ENCODE measurements at places on chromosomes 5 and 9. TPM values are rescaled to one million over a fixed set of nuclear protein-coding genes. Genes with fewer than 3 reads are reported as not detected.
A peak's percentile ranks its signal among the peaks of the same experiment; 100 is the strongest.

Gene CMBL
- 15.9 TPM for total RNA-seq

Gene TXNDC8
- total RNA-seq: not detected

Gene PFN3
- not detected for total RNA-seq

Gene FRRS1L
- total RNA-seq: not detected

Gene FCN2
- total RNA-seq: not detected

Gene FOXD4L5
- 0.42 TPM for total RNA-seq

Gene ARHGEF37
- total RNA-seq: 7.1 TPM

Gene RNF180
- total RNA-seq: 5.6 TPM

Gene CERCAM
- 46.8 TPM for total RNA-seq

Gene ITK
- total RNA-seq: not detected

Gene NOXA1
- total RNA-seq: 0.91 TPM

Gene RNF183
- not detected for total RNA-seq

GRCh38 chr5:172743112-172743959 is 27.7 kb downstream of the DUSP1 start:
- H3K4me3 ChIP-seq: no peak overlapping the region
- peaks cover 8% of the 10 kb centered on the region for H3K4me1 ChIP-seq
- H3K27ac ChIP-seq: no peak overlapping the region
- DNase-seq: peak; percentile 19
- H3K27me3 ChIP-seq: no peaks in the 10 kb centered on the region

- H3K4me1 ChIP-seq: peaks cover 11% of the 10 kb centered on the region
- H3K27me3 ChIP-seq: no peaks in the 10 kb centered on the region
- H3K36me3 ChIP-seq: no peaks in the 10 kb centered on the region
- H3K27ac ChIP-seq: no peak overlapping the region
Observed at GRCh38 chr5:127026166-127026565, 4.2 kb downstream of the MARCHF3 start.

DNA sequence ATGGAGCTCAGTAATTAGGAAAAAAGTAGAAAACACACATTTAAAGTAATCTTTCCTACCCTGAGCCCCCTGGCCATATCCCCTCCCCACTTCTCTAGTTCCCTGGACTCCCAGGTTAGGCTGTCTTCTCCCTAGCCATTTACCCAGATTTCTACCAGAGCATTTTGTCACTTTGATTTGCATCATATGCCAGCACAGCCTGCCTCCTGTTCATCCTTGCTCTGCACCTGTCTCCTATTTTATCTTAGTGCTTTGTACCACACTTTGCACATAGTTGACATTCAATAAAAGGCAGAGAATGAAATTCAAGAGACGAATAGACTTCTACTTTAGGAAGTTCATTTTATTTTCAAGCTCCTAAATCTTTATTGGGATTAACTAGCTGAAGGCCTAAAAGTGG is 344.5 kb downstream of the EBF1 start:
- H3K27me3 ChIP-seq: no peaks in the 10 kb centered on the region
- H3K4me1 ChIP-seq: no peaks in the 10 kb centered on the region
- H3K36me3 ChIP-seq: no peaks in the 10 kb centered on the region

GRCh38 chr9:2645569-2645968 is 24.0 kb downstream of the VLDLR start:
- H3K4me3 ChIP-seq: no peak overlapping the region
- H3K27ac ChIP-seq: no peak overlapping the region
- no peaks in the 10 kb centered on the region for H3K27me3 ChIP-seq
- no peaks in the 10 kb centered on the region for H3K4me1 ChIP-seq

GRCh38 chr9:128715436-128715750 is 8.5 kb downstream of the ZDHHC12 start:
- DNase-seq: no peak
- no peak overlapping the region for H3K27ac ChIP-seq
- no peaks in the 10 kb centered on the region for H3K27me3 ChIP-seq
- H3K36me3 ChIP-seq: peaks cover under 1% of the 10 kb centered on the region

- peaks cover 3% of the 10 kb centered on the region for H3K4me1 ChIP-seq
- no peak overlapping the region for H3K27ac ChIP-seq
- no peak for DNase-seq
- H3K27me3 ChIP-seq: no peaks in the 10 kb centered on the region
- H3K36me3 ChIP-seq: no peaks in the 10 kb centered on the region
Observed at GRCh38 chr5:41863871-41864486, 6.2 kb downstream of the OXCT1 start.

DNA sequence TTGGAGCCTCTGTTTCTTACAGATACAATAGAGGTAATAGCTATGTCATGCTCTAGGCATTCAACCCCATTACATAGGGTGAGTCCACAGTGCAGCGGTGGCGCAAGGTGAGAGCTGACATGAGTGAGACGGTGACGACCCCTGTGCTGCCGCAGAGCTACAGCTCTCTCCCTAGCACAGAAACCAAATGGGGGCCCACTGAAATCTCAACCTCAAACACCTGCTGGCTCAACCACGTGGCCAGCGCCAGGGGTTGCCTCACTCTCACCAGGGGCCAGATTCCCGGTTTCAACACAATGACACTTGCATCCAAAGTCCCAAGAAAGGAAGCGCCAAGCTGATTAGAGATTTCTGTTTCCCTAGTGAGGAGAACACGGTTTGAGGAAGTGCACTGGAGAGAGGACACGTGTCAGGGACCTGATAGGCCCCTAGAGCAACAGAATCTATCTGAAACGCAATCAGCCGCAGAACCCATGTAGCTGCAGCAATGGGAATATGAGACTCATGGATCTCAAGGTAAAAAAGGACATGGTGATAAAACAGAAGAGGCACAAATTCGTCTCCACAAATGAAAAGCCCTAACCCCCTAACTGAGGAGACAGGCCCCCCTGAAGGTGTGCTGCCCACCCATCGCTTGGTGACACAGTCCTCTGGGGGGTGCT is 114.3 kb downstream of the CRB2 start:
- no peak overlapping the region for H3K27ac ChIP-seq
- H3K4me3 ChIP-seq: no peak overlapping the region
- no peaks in the 10 kb centered on the region for H3K4me1 ChIP-seq
- H3K36me3 ChIP-seq: no peaks in the 10 kb centered on the region

- peaks cover 10% of the 10 kb centered on the region for H3K27me3 ChIP-seq
- no peak overlapping the region for H3K4me3 ChIP-seq
- no peak overlapping the region for H3K27ac ChIP-seq
- H3K36me3 ChIP-seq: no peaks in the 10 kb centered on the region
- H3K4me1 ChIP-seq: no peaks in the 10 kb centered on the region
Observed at GRCh38 chr9:69768716-69769115, 8.9 kb upstream of the PTAR1 start.

- peak; percentile 97 for DNase-seq
- peaks cover 26% of the 10 kb centered on the region for H3K4me1 ChIP-seq
- H3K27me3 ChIP-seq: no peaks in the 10 kb centered on the region
- peak overlapping the region; percentile 96 for H3K27ac ChIP-seq
Observed at GRCh38 chr9:22117511-22118384, 108.6 kb upstream of the CDKN2B start.

- no peaks in the 10 kb centered on the region for H3K36me3 ChIP-seq
- no peak overlapping the region for H3K27ac ChIP-seq
- H3K4me1 ChIP-seq: no peaks in the 10 kb centered on the region
- H3K4me3 ChIP-seq: no peak overlapping the region
- DNase-seq: no peak
Observed at GRCh38 chr5:123266365-123266764, 156.8 kb downstream of the CEP120 start.

DNA sequence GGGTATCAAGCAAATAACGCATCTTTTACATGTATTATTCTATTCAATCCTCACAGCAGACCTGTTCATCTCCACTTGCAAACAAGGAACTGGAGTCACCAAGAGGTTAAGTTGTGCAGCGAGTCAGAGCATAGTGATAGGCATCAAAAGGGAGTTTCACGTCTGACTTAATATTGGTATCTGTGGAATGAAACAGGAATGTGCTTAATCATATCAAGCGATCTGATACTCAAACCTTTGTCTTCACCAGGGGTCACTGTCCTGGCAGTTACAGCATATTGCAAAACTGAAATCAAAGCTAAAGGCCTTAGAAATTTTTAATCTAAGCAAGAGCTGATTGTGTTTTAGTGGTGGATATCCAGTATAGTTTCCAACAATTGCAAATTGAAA is 271.6 kb downstream of the PLK2 start:
- peak overlapping the region; percentile 39 for H3K27ac ChIP-seq
- H3K4me1 ChIP-seq: peaks cover 18% of the 10 kb centered on the region
- DNase-seq: peak; percentile 75

- DNase-seq: no peak
- no peaks in the 10 kb centered on the region for H3K36me3 ChIP-seq
- H3K4me1 ChIP-seq: peaks cover 6% of the 10 kb centered on the region
- H3K27me3 ChIP-seq: no peaks in the 10 kb centered on the region
- H3K27ac ChIP-seq: no peak overlapping the region
Observed at GRCh38 chr5:72519111-72519510, 11.9 kb upstream of the ZNF366 start.

GRCh38 chr9:96219026-96219899 is 82.7 kb downstream of the HSD17B3 start:
- DNase-seq: peak; percentile 18
- H3K4me3 ChIP-seq: no peak overlapping the region
- no peak overlapping the region for H3K27ac ChIP-seq
- peaks cover 20% of the 10 kb centered on the region for H3K27me3 ChIP-seq
- peaks cover 7% of the 10 kb centered on the region for H3K4me1 ChIP-seq

DNA sequence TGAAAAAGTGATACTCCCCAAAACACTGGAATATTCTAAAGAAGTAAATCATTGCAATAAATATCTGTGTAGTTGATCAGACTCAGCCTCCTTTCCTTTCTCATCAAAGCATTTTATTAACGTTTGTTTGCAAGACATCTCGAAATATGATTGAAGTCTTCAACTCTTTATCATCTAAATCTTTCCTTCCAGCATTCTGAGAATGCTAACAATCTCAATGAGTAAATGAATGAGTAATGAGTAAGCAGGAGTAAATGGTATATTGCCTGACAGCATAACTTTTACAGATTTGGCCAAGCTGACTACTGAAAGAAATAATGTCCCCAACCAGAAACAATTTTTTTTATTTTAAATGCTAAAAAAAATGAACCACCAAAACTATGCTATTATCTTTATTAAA is 157.1 kb downstream of the SLCO4C1 start:
- no peak for DNase-seq
- H3K4me1 ChIP-seq: no peaks in the 10 kb centered on the region
- H3K27me3 ChIP-seq: no peaks in the 10 kb centered on the region
- no peak overlapping the region for H3K4me3 ChIP-seq
- H3K36me3 ChIP-seq: no peaks in the 10 kb centered on the region

GRCh38 chr5:84384604-84385575 is at the start of gene EDIL3:
Gene EDIL3 (minus strand): TSS chr5:84384880. CDS start chr5:84384374, 506 bp downstream.
- DNase-seq: peak; percentile 63
- H3K4me1 ChIP-seq: peaks cover 19% of the 10 kb centered on the region
- H3K27ac ChIP-seq: peak within 1 kb of the TSS; percentile 1
- H3K27me3 ChIP-seq: no peaks in the 10 kb centered on the region
- no peaks in the 10 kb centered on the region for H3K36me3 ChIP-seq

- H3K36me3 ChIP-seq: no peaks in the 10 kb centered on the region
- no peak overlapping the region for H3K4me3 ChIP-seq
- H3K4me1 ChIP-seq: peaks cover 25% of the 10 kb centered on the region
- peaks cover 6% of the 10 kb centered on the region for H3K27me3 ChIP-seq
- no peak overlapping the region for H3K27ac ChIP-seq
- no peak for DNase-seq
Observed at GRCh38 chr5:150139334-150139733, 16.3 kb downstream of the PDGFRB start.

- no peak overlapping the region for H3K27ac ChIP-seq
- H3K27me3 ChIP-seq: no peaks in the 10 kb centered on the region
- no peak for DNase-seq
- H3K36me3 ChIP-seq: no peaks in the 10 kb centered on the region
- no peak overlapping the region for H3K4me3 ChIP-seq
- H3K4me1 ChIP-seq: no peaks in the 10 kb centered on the region
Observed at GRCh38 chr9:88653911-88654310, 118.9 kb downstream of the NXNL2 start.

GRCh38 chr9:111821006-111821528 is 26.3 kb upstream of the SHOC1 start:
- H3K4me1 ChIP-seq: no peaks in the 10 kb centered on the region
- no peak overlapping the region for H3K4me3 ChIP-seq
- no peaks in the 10 kb centered on the region for H3K36me3 ChIP-seq
- no peak overlapping the region for H3K27ac ChIP-seq
- no peak for DNase-seq

DNA sequence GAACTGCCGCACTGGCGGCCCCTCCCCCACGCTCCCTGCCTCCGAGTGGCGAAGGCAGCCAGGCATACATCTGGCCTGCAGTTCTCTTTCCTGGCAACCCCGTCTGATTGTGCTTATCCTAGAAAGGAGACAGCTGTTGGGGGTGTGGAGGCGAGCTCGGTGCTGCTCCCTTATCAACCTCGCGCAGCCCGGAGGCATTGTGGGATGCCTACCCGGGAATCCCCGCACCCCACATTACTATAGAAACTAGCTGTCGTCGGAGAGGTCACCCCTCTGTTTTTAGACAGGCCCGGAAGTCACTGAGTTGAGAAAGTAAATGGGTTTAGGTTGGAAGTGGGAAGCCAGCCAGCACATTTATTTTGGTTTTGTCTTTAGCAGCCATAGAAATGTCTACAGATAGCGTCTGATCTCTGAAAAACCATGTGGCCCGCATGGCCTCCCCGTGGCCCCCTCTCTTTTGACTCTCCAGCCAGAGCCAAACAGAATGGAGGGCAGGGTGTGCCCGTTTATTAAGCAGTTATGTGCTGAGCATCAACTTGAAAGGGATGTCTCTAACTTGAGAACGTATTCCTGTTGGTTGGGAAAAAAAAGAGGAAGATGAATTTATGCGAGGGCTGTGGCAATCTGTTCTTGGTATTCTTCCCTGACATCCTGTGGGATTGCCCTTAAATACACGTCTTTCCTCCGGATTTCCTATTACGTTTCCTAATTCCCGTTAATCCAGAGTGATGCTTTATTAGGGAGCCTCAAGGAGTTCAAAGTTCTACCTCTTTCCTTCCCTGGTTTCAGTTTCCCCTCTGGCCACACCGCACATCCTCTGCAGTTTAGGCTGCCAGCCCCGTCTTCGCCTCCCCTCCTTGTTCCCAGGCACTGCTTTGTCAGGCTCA is 3.9 kb downstream of the STC2 start:
- no peak overlapping the region for H3K4me3 ChIP-seq
- H3K27me3 ChIP-seq: no peaks in the 10 kb centered on the region
- H3K4me1 ChIP-seq: peaks cover 34% of the 10 kb centered on the region
- H3K27ac ChIP-seq: peak overlapping the region; percentile 87
- peak; percentile 42 for DNase-seq

- no peak overlapping the region for H3K4me3 ChIP-seq
- DNase-seq: no peak
- peaks cover 14% of the 10 kb centered on the region for H3K4me1 ChIP-seq
- H3K36me3 ChIP-seq: no peaks in the 10 kb centered on the region
- no peak overlapping the region for H3K27ac ChIP-seq
- no peaks in the 10 kb centered on the region for H3K27me3 ChIP-seq
Observed at GRCh38 chr9:111704503-111704902, 43.1 kb downstream of the GNG10 start.

DNA sequence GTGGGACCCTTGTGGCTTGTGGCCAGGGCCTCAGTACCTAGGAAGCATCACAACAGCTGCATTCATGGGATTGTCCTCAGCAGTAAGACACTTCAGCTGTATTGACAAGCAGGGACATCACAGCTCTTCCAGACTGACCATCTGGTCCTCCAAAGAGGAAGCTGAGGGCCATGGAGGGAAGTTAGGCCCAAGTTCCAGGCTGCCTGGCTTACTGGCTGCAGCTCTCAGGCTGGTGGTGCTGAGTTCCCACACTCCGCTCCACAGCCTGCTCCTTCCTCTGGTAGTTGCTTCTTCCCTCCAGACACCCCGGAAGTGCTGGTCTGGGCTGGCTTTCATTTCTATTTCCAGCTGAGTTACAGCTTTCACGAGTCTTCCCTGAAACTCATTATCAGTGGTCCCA is 5.7 kb upstream of the STING1 start:
- H3K27ac ChIP-seq: no peak overlapping the region
- H3K36me3 ChIP-seq: no peaks in the 10 kb centered on the region
- peaks cover 7% of the 10 kb centered on the region for H3K4me1 ChIP-seq

Measured in endothelial cell of umbilical vein (primary cell).